Peyer's patch (tissue), 4 donors: ENCODE measurements at places on chromosomes 5 and 9.

DNA sequence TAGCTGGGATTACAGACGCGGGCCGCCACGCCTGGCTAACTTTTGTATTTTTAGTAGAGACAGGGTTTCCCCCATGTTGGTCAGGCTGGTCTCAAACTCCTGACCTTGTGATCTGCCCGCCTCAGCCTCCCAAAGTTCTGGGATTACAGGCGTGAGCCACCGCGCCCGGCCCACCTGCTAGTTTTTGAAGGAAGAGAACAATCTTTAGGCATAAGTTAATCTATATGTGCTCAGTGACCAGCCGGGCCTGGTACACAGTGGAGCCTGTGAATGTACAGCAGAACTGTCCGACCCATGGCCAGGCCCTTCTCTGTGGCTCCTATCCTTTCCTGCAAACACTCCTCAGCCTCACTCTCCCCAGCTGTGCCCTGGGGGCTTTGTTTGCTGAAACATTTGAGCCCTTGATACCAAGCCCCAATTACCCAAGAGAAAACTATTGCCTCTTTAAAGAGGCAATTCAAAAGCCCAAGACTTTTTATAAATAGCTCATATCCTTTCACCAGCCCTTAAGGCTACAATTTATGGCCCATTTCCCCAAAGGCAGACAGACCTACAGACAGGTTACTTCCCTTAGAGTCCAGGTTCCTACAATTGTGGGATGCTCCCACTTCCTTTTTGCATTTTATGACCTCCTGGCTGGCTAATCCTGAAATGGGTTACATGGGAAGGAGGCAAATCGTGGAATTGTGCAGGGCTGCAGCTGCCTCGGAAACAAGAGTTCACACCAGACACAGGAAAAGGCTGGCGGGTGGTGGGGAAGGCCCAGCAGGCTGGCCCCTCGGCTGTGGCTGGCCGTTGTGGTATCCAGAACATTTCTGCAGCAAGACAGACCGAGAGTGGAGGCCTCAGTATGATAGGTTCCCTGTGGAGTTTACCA lies 37.5 kb downstream of the SPRY4 start:
- no peaks in the 10 kb centered on the region for H3K27me3 ChIP-seq
- H3K4me3 ChIP-seq = no peak overlapping the region
- no peaks in the 10 kb centered on the region for H3K4me1 ChIP-seq
- no peaks in the 10 kb centered on the region for H3K36me3 ChIP-seq
- no peak for DNase-seq

DNA sequence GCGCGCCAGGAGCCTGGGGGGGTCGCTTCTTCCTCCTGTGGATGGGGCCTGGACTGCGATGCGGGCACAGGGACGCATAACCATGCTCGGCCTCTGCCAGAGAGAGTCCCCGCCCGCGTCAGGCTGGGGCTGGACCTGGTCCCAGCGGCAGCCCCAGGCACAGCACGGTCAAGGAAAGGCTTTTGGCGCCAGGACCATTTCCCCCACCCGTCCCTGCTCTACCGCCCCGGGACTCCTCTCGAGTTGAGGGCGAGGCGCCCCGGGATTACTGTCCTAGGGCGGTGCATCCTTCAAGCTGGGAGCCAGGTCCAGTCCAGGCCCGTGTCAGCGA lies 341 bp downstream of the MXD3 start:
- no peaks in the 10 kb centered on the region for H3K27me3 ChIP-seq
- H3K4me1 ChIP-seq = peaks cover 6% of the 10 kb centered on the region
- DNase-seq = no peak
- no peaks in the 10 kb centered on the region for H3K36me3 ChIP-seq
- H3K4me3 ChIP-seq = peak overlapping the region; percentile 36

- no peak for DNase-seq
- no peaks in the 10 kb centered on the region for H3K4me1 ChIP-seq
- H3K27me3 ChIP-seq = no peaks in the 10 kb centered on the region
Measured at GRCh38 chr9:132644251-132644650, 25.5 kb downstream of the DDX31 start.

DNA sequence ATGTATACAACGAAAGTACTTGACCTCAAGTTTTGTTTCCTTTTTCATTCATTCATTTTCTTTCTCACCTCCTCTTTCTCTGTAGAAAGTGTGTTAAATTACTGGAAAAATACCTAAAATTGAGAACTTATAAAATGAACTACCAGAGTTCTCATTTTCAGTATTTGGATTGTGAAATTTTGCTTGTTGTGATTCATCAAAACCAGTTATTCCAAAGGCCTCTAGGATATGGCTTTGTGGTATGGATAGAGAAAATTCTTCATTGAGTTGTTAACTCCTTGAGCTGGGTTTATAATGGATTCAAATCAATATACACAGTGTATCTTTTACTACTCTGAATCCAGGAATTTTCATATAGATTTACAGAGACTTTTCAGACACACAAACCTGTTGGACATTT lies 287.6 kb downstream of the KDM4C start:
- no peaks in the 10 kb centered on the region for H3K36me3 ChIP-seq
- no peaks in the 10 kb centered on the region for H3K27me3 ChIP-seq
- no peak overlapping the region for H3K27ac ChIP-seq
- no peak for DNase-seq
- no peak overlapping the region for H3K4me3 ChIP-seq

DNA sequence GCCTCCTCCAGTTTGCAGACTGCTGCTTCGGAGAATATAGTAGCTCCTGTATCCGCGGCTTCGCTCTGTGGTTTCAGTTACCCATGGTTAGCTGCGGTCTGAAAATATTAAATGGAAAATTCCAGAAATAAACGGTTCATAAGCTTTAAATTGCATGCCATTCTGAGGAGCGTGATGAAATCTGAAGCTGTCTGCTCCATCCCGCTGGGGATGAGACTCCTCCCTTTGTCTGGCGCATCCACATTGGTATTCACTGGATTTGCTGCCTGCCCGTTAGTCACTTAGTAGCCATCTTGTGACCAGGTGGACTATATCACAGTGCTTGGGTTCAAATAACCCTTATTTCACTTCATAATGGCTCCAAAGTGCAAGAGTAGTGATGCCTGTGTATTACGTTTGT lies 36.3 kb downstream of the MSX2 start:
- H3K4me3 ChIP-seq = no peak overlapping the region
- H3K4me1 ChIP-seq = no peaks in the 10 kb centered on the region
- no peaks in the 10 kb centered on the region for H3K27me3 ChIP-seq
- no peaks in the 10 kb centered on the region for H3K36me3 ChIP-seq
- no peak overlapping the region for H3K27ac ChIP-seq

- H3K27me3 ChIP-seq = no peaks in the 10 kb centered on the region
- no peak overlapping the region for H3K27ac ChIP-seq
- no peaks in the 10 kb centered on the region for H3K36me3 ChIP-seq
- no peaks in the 10 kb centered on the region for H3K4me1 ChIP-seq
- no peak for DNase-seq
Measured at GRCh38 chr5:109718216-109718615, 28.5 kb downstream of the MAN2A1 start.

- peak within 1 kb of the TSS; percentile 84 for H3K4me3 ChIP-seq
- peaks cover 14% of the 10 kb centered on the region for H3K36me3 ChIP-seq
- H3K27ac ChIP-seq = peak within 1 kb of the TSS; percentile 81
- peaks cover 13% of the 10 kb centered on the region for H3K4me1 ChIP-seq
- peak; percentile 99 for DNase-seq
Measured at GRCh38 chr9:37485389-37486255, at the start of gene POLR1E. TSS of gene POLR1E (plus strand) at chr9:37485948. CDS start at chr9:37486048, 100 bp downstream.

GRCh38 chr9:10254338-10254737 lies 358.5 kb downstream of the PTPRD start:
- H3K36me3 ChIP-seq = no peaks in the 10 kb centered on the region
- no peaks in the 10 kb centered on the region for H3K27me3 ChIP-seq
- no peak for DNase-seq
- H3K27ac ChIP-seq = no peak overlapping the region
- H3K4me3 ChIP-seq = no peak overlapping the region

DNA sequence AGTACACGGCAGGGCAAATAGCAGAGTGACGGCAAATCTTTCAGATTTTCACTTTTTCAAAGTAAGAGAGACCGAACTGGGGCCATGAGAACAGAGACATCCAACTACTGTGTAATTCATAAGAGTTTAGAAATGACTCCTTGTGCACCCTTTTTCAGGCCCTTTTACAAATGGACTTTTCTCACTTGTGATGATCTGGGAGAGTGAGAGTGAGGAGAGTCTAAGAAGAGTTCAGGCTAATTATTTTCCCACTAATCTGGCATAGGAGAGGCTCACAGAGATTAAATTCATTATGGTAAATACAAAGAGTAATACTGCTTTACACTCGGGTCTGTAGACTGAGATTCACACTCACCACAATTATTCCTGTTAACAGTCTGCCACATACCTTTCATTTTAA lies 880 bp upstream of the CCNG1 start:
- H3K27ac ChIP-seq = peak overlapping the region; percentile 93
- no peaks in the 10 kb centered on the region for H3K27me3 ChIP-seq
- peaks cover 5% of the 10 kb centered on the region for H3K36me3 ChIP-seq
- DNase-seq = no peak
- H3K4me1 ChIP-seq = peaks cover 9% of the 10 kb centered on the region

DNA sequence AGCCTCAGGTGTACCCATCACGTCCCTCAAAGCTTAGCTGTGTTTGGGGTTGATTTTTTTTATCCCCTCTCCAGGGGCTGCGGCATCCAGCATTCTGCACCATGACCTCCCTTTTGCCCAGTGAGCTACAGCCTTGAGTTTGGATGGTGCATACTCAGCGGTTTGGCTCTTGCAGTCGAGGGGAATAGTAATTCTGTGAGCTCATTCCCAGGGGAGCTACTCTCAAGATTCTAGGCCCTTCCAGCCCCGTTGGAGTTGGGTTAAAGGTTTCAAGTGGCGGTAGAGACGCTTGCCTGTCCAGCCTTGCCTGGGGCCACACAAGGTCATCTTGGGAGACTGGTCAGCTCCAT lies 102.2 kb upstream of the SPRY4 start:
- no peaks in the 10 kb centered on the region for H3K27me3 ChIP-seq
- no peaks in the 10 kb centered on the region for H3K4me1 ChIP-seq
- no peak for DNase-seq
- H3K27ac ChIP-seq = peak overlapping the region; percentile 43
- no peaks in the 10 kb centered on the region for H3K36me3 ChIP-seq

DNA sequence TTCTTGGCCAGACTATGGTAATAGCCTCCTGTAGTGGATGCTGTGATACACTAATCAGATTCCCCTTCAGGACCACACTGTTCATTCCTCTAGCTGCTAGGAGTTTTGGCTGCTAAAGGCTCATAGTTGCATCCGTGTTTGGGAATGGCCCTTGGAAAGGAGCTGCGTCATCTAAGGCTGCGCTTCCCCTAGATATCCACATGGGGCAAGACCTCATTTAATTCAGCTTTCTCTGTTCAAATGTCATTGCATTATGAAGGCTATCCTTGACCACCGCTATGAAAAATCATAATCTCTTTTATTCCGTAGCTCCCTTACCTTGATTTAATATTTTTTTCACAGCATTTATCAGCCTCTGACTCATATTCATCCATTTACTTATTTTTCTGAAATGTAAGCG lies 258.3 kb upstream of the NR4A3 start:
- DNase-seq = no peak
- no peaks in the 10 kb centered on the region for H3K27me3 ChIP-seq
- H3K4me3 ChIP-seq = no peak overlapping the region
- H3K27ac ChIP-seq = no peak overlapping the region
- H3K36me3 ChIP-seq = no peaks in the 10 kb centered on the region
- no peaks in the 10 kb centered on the region for H3K4me1 ChIP-seq

DNA sequence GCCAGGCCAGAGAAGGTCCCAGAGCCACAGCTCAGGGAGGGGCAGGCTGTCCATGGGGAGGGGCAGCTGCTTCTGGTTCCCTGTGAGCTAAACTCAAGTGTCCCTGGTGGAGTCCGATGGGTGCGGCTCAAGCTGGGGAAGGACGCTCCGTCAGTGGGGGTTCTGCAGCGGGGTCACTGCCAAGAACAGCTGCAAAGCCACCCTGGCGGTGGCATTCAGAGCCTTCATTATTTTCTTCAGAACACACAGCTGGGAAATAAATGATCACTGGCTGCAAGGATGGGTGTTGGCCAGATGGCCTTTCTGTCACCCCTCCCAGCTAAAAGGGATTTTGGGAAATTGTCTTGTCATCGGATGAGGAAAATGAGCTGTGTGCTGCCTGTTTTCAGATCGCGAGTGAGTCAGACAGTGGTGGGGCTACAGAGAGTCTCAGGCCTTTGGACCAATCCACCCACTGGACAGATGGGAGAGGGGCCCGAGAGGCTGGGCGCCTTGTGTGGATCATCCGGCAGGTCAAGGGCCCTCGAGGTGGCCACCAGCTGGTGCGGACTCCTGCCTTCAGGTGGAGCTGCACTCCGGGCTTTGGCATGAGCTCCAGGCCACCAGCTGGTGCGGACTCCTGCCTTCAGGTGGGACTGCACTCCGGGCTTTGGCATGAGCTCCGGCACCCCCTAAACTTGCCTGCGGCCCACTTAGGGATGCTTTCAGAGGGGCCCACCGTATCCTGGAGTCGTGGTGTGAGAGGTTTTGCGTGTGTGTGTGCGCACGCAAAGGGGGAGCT lies 17.9 kb upstream of the GFPT2 start:
- H3K4me1 ChIP-seq = no peaks in the 10 kb centered on the region
- H3K27ac ChIP-seq = no peak overlapping the region
- DNase-seq = no peak
- H3K27me3 ChIP-seq = no peaks in the 10 kb centered on the region
- H3K4me3 ChIP-seq = no peak overlapping the region

- DNase-seq = no peak
- no peaks in the 10 kb centered on the region for H3K4me1 ChIP-seq
- no peak overlapping the region for H3K27ac ChIP-seq
- H3K36me3 ChIP-seq = no peaks in the 10 kb centered on the region
- no peaks in the 10 kb centered on the region for H3K27me3 ChIP-seq
- no peak overlapping the region for H3K4me3 ChIP-seq
Measured at GRCh38 chr5:142722146-142722545, 36.3 kb upstream of the FGF1 start.

GRCh38 chr9:8115570-8115969 lies 316.0 kb upstream of the DMAC1 start:
- H3K4me1 ChIP-seq = no peaks in the 10 kb centered on the region
- H3K27ac ChIP-seq = no peak overlapping the region
- H3K27me3 ChIP-seq = no peaks in the 10 kb centered on the region
- DNase-seq = no peak
- no peaks in the 10 kb centered on the region for H3K36me3 ChIP-seq

- H3K27ac ChIP-seq = peak overlapping the region; percentile 22
- H3K4me3 ChIP-seq = no peak overlapping the region
- no peaks in the 10 kb centered on the region for H3K4me1 ChIP-seq
- H3K36me3 ChIP-seq = no peaks in the 10 kb centered on the region
Measured at GRCh38 chr5:60545551-60545950, 154.4 kb downstream of the DEPDC1B start.

- H3K4me1 ChIP-seq = peaks cover 8% of the 10 kb centered on the region
- H3K27me3 ChIP-seq = no peaks in the 10 kb centered on the region
- DNase-seq = peak; percentile 41
- H3K36me3 ChIP-seq = no peaks in the 10 kb centered on the region
- H3K27ac ChIP-seq = peak overlapping the region; percentile 76
- peak overlapping the region; percentile 13 for H3K4me3 ChIP-seq
Measured at GRCh38 chr5:80246995-80247729, 8.7 kb downstream of the SERINC5 start.

DNA sequence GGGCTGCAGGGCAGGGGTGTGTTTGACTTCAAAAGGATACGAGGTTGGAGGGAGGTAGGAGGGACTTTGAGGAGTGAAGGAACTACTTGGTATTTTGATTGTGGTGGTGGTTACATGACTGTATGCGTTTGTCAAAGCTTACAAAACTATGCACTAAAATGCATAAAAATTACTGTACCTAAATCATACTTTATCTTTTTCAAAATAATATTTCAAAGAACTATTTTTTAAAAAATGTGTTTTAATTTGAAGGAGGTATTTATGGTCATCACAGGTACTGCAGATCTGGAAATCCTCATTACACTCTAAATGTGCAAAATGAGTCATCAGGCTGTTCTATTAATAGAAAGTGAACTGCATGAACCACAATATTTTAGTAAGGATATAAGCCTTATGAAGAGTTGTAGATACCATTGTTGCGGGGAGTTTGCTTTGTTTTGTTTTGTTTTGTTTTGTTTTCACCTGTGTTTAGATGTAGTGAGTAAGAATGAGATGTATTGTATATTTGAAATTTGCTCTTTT lies 116.9 kb downstream of the ARRDC3 start:
- DNase-seq = no peak
- H3K4me3 ChIP-seq = no peak overlapping the region
